GM23338 (cell line): ENCODE measurements at places on chromosomes 13 and 19. TPM values are rescaled to one million over a fixed set of nuclear protein-coding genes. Genes with fewer than 3 reads are reported as not detected.

ZNF568 gene
- 5.9 and 7.6 TPM in 2 replicates for polyA plus RNA-seq

PRODH2 gene
- polyA plus RNA-seq, result not detected in 2 replicates

CDKN2D gene
- polyA plus RNA-seq, result 4.0 and 5.8 TPM in 2 replicates

PRR22 gene
- 1.2 TPM in 2 replicates for polyA plus RNA-seq

MATK gene
- 13.4 and 14.1 TPM in 2 replicates for polyA plus RNA-seq

PDX1 gene
- not detected in 2 replicates for polyA plus RNA-seq

C1QTNF9B gene
- 0.19 and 0.27 TPM in 2 replicates for polyA plus RNA-seq
